Left lung (tissue), 14 donors: ENCODE measurements at places on chromosomes 1 and 21. TPM values are rescaled to one million over a fixed set of nuclear protein-coding genes. Genes with fewer than 3 reads are reported as not detected.

The CCSAP gene
- polyA plus RNA-seq, result 10.7 TPM

The FMOD gene
- polyA plus RNA-seq, result 89.3 TPM

The SEMA4A gene
- 27.0 TPM for polyA plus RNA-seq

The NOC2L gene
- polyA plus RNA-seq, result 49.3 TPM

The MSH4 gene
- polyA plus RNA-seq, result 0.56 TPM

The PKLR gene
- 0.20 TPM for polyA plus RNA-seq

The HP1BP3 gene
- 390 TPM for polyA plus RNA-seq

The TMCC2 gene
- polyA plus RNA-seq, result 8.8 TPM

The HEYL gene
- polyA plus RNA-seq, result 42.8 TPM

The IGSF21 gene
- polyA plus RNA-seq, result not detected

The KCNT2 gene
- 6.8 TPM for polyA plus RNA-seq

The CDC42SE1 gene
- polyA plus RNA-seq, result 99.1 TPM
